Adrenal gland (tissue), 19 donors: ENCODE measurements at places on chromosomes 11 and 22. TPM values are rescaled to one million over a fixed set of nuclear protein-coding genes. Genes with fewer than 3 reads are reported as not detected.

- no peak for DNase-seq
These were observed 22.7 kb upstream of the YPEL1 start for GRCh38 chr22:21758091-21758864.

DNA sequence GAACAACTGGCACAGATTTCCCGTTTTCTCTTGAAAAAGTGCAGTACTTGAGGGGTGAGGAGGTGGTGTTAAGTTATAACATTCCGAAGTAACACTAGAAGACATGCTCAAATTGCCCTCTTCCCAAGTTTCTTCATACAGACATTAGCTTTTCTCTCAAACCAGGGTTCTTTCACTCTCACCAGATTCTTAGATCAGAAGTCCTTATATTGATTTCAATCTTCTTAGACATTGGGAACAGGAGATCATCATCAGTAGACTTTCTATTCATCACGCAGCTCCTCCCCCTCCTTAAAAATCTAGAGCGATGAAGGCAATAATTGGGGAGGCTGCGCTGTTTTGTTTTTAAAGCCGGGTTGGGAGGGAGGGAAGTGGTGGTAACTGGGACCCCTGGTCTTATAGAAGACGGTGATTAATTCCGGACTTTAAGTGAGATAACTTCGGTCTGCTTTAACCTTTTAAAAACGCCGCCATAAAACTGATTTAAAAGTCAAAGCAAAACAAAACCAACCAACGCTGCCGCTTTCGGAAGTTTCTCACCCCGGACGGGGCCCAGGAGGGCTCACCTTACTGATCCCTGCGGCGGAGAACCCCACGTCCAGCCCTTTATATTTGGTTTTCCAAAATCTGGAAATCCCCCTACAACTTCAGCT lies 665 bp downstream of the USP28 start:
- DNase-seq, result no peak

DNA sequence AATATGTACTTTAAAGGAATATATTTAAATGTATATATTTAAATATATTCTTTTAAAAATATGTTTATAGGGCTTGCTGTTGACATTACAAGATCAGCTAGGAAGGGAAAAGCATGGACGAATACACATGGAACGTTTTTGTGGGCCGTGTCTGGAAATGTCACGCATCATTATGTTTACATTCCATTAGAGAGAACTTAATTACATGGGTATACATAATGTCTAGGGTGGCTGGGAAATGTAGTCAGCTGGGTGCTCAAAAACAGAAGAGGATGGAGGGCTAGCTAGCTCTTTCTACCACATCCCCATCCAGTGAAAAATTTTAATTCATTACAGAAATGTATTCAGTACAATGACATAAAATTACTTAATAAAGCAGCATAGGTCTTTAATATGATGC lies 371.2 kb downstream of the DYNC2H1 start:
- no peak for DNase-seq

Gene TMPRSS4
- 0.24 TPM for polyA plus RNA-seq

DNA sequence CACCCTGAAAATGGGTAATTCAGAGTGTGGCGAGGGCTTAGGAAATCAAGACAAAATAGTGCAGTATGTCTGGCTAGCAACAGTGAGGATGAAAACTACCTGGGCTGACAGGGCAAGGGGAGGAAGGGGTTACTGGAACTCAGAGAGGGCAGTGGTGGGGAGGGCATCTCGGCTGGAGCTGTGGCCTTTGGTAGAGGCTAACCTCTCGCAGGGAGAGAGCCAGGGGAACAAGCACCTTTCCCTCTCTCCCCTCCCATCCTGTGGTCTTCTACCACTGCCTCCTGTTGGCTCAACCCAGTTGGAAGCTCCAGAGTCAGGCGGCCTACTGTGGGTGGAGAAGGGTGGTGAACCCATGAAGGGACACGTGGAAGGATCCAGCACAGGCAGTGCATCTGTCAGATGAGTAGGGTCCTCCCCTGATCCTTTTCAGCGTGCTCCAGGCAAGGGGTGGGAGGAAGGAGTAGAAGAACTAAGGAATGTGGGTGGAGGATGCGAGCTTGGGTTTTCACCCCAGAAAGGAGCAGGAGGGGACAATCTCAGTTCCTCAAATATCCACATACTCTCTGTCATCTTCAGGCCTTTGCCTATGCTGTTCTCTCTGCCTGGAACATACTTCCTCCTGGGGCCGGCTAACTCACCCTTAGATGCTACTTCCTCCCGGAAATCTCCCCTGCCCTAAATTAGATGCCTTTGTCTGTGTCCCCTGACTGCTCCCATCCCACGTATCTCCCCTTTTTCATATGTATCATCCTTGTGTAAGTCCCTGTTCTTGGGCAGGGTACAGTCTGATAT lies 6.2 kb upstream of the KCNE3 start:
- DNase-seq, result no peak

- DNase-seq, result peak; percentile 32
These were observed 585 bp downstream of the THYN1 start for GRCh38 chr11:134252346-134253187.

DNA sequence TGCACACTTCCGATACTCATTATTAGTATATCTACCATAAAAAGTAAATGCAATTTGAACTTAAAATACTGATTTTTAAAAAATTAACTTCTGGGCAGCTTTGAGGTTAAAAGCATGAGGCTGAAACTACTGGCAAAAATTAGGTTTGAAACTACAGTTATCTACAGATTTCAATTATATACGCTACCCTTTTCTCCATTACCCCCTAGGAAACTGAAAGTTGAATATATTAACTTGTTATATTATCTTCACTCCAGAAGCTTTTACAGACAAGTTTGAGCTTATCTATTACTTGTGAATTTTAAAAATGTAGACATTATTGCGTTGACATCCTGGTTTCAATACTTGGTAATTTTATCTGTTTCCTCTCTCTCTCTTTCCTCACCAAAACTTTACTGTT lies 96.7 kb upstream of the DDI1 start:
- DNase-seq, result no peak

- no peak for DNase-seq
These were observed 58.0 kb upstream of the UBASH3B start for GRCh38 chr11:122597511-122597910.

DNA sequence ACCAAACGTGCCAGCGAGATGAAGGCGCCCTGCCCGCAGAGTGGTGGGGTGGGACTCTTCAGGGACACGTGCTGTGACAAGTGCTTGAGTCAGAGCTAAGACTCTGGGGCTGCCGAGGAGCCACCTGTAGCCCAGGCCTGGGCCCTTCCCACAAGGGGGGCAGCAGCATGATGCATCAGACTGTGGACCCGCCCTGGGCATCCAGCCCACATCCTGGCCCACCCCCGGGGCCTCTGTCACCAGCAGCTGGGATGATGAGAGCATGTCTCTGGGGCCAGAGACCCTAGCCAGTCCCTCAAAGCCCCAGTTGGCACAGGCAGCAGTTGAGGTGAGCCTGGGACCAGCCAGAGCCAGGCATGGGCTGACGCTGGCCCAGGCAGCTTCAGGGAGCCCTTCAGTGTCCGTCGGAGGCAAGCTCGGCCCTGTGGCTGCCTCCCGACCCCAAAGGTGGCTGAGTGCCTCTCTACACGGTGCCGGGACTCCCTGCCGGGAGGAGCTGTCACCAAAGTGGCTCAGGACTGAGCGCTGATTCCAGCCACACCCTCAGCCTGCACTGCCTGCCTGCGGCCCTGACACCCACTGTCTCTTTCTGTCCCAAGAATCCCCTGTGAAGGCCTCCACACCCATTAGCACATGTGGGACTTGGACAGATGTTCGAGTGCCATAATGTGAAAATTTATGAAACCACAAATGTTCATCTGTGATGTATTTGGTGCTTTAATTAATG lies 41.3 kb downstream of the CDKN1C start:
- DNase-seq, result no peak
